ENCODE measurements at places on chromosomes 13 and 19. TPM values are rescaled to one million over a fixed set of nuclear protein-coding genes. Genes with fewer than 3 reads are reported as not detected.

TGFBR3L gene
- total RNA-seq = 1.9 TPM

ZSCAN4 gene
- 0.13 TPM for total RNA-seq

DDX39A gene
- total RNA-seq = 54.8 TPM

CELF5 gene
- not detected for total RNA-seq

IGFL1 gene
- total RNA-seq = not detected

LILRB5 gene
- total RNA-seq = not detected

AZU1 gene
- total RNA-seq = not detected

GMIP gene
- total RNA-seq = 3.2 TPM
